ENCODE measurements at places on chromosomes 2 and 18.

DNA sequence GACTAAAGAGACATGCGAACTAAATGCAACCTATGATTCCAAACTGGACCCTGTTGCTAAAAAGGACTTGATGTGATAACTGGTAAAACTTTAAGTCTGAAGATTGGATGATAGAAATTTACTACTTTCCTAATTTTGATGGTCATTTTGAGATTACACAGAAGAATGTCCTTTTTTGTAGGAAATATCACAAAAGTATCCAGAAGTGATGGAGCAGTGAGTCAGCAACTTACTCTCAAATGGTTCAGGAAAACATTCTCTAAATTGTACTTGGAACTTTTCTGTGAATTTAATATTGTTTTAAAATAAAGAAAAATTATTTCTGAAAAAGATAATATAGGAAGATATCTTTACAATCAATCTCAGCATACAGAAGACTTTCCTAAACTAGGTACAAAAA is 19.9 kb downstream of the MBOAT2 start:
- no peak for DNase-seq

DNA sequence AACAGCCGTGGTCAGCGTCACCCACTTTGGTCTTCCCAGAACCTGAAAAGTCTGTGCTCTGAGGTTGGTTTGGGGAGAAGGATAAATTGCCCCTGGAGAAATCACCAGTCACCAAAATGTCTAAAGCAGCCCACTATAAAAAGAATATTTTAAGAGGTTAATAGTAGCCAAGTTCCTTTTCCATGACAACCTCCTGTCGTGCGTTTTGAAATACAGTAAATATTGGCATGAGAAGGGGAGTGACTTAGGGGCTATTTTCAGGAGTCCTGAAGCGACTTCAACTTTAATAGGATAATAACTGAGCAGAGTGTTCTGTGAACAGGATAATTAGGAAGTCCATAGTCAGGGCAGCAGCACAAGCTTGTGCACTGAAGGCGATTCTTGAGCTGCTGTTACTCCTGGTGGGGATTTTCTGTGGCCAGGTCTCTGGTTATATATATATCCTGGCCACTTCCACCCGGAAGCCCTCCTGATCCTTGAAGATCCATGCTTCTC is 49.3 kb downstream of the RNF144A start:
- no peak for DNase-seq

GRCh38 chr2:226554701-226555100 is 244.9 kb downstream of the IRS1 start:
- DNase-seq, result no peak

GRCh38 chr2:211455216-211455841 is 898.9 kb downstream of the CPS1 start:
- DNase-seq, result peak; percentile 9

GRCh38 chr2:12261986-12262680 is 454.6 kb upstream of the TRIB2 start:
- DNase-seq, result no peak
